ENCODE measurements at places on chromosomes 12 and 14. TPM values are rescaled to one million over a fixed set of nuclear protein-coding genes. Genes with fewer than 3 reads are reported as not detected.

TCP11L2 gene
- total RNA-seq = 48.9 TPM

- no peak for DNase-seq
These were observed 57.1 kb downstream of the FBXO34 start for GRCh38 chr14:55328317-55328716.

DNA sequence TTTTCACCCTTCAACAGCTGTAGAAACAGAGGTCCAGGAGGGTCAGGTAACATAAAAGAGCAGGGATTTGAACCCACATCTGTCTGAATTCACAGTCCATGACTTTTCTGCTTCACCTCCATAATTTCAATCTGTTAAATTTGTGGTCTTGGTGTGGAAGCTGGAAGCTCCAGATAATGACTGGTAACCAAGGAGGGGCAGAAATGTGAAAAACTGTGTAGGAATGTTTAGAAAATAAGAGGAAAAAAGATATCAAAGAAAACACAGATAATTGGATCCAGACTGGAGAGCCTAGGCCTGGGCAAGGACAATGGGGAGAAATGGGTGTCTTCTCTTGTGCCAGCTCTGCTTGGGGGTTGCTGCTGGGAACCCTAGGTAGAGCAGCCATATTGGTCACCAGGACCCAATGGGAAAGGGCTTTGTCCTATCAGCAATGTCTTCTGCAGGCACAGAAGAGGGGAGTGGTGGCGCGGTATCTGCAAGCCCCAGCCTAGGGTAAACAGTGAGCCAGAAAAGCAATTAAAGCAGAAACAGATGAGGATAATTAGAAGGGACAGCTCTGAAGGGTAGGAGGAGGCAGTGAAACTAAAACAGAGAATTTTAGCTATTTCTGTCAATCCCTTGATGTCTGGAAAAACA lies 54.3 kb upstream of the CCDC91 start:
- DNase-seq = no peak

GRCh38 chr14:85122690-85123089 lies 407.3 kb upstream of the FLRT2 start:
- DNase-seq = no peak

GRCh38 chr12:8081251-8081920 lies 688 bp upstream of the NECAP1 start:
- DNase-seq = no peak

Measured in mucosa of gallbladder (tissue), 1 donor.